ENCODE measurements at places on chromosomes 3 and 15.

GRCh38 chr3:138863776-138864113 lies 29.0 kb upstream of the PIK3CB start:
- no peak for DNase-seq

GRCh38 chr3:134364061-134364935 lies 9.9 kb downstream of the AMOTL2 start:
- DNase-seq: no peak

DNA sequence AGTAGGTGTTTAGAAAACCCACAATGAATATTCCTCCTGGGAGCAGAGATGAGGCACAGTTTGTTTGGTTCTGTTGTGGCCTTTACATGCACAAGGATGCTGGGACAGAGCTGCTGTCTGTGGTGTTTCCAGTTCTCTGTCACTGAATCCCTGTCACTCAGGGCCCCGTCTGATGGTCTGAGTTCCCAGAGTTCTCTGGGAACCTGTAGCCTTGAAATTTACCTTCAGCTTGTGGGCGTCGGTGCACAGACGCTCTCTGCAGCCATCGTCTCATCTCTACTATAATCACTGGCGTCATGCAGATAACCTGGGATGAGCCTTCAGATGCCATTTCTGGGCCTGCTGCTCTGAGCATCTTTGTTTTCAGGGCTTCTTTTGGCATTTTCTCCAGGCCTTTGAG lies 81.9 kb downstream of the LRRK1 start:
- DNase-seq: no peak

DNA sequence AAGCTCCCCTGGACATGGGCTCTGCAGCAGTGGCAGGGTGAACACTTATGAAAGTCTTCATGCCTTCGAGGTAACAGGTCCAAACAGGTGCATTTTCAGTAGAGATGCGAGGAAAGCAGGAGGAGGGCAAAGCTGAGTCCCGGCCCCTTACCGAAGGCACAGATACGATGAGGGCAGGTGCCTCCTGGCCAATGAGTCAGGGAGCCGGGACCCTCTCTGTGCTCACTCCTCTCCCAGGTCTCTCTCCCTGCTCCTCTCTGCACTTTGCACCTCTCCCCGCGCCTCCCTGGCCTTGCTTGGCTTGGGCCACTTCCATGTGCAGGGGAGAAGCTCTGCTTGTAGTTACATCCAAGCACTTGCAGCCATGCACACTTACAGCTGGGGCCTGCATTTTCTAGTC lies 187.1 kb downstream of the ATP10A start:
- no peak for DNase-seq

DNA sequence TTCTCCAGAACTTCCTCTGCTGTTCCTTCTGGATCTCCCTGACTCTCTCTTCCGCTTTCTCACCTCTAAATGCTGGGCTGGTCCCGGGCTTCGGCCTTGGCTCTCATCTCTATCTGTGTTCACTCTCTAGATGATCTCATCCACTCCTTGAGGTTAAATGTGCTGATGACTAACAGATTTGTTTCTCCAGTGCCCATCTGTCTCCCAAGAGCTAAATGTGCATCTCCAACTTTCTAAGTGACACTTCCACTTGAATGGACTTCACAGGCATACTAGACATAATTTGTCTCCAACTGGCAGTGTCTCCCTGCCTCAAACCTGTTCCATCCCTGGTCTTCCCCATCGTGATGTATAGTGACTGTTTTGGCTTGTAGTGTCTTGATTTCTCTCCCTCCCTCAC lies 95.3 kb downstream of the ITPR1 start:
- DNase-seq: no peak

- no peak for DNase-seq
Measured at GRCh38 chr15:58555162-58556027, 123.6 kb downstream of the LIPC start.

GRCh38 chr3:27357665-27358258 lies 11.4 kb downstream of the NEK10 start:
- DNase-seq: no peak

DNA sequence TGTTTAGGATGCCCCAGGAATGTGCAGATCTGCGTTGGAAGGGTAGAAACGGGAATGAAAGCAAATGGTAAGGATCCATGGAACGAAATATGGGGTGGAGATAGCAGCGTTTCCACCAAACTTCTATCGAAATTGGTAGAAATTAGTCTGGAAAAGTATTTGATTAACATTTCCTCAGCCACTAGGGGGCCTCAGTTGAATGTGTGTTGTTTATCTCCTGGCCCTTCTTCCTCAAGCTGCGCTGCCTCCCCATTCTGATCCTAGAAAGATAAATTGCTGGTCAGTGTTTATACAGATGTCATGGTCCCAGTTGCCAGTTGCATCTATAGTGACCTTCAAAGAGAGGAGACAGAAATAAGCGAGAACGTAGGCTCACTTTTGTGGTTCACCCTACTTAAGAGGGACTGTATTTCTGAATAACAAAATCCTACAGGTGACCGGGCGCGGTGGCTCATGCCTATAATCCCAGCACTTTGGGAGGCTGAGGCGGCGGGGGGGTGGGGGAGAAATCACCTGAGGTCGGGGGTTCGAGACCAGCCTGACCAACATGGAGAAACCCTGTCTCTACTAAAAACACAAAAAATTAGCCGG lies 457.1 kb downstream of the SQOR start:
- DNase-seq: no peak

- DNase-seq: no peak
Measured at GRCh38 chr15:98292442-98293240, 332.1 kb downstream of the ARRDC4 start.

DNA sequence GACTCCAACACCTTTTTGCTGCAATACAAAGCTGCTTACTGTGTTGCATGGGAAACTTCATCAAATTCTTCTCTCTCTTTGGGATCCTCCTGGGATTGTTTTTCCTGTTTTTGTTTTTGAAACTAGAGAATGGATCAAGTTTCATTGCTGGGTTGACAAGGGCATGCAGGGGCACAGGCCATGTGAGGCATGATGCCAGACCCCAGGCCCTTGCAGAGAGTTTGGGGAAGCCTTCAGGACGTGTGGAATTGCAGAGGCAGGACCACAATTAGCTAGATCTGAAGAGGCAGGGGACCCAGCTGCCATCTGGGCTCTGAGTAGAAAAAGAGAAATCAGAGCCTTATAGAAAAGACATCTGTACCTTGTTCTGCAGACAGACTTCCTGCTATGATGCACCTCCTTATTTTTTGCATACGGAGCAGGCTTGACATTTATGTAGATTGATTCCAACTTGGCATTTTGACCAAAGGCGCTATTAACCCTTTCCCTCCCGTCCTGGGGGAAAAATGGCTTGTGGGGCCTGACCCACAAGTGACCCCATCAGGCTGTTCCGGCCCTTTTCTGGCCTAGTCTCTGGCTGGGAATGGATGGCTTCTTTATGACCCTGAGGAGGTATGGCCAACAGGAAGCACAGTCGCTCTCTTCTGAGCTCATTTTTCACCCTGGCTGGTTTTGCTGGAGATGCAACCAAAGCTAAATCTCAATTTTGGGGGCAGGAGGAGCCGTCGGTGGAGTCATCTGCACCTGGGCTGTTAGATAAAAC lies 44.3 kb upstream of the CHRNB4 start:
- no peak for DNase-seq

- DNase-seq: no peak
Measured at GRCh38 chr15:74312445-74313007, 54.9 kb downstream of the CYP11A1 start.

DNA sequence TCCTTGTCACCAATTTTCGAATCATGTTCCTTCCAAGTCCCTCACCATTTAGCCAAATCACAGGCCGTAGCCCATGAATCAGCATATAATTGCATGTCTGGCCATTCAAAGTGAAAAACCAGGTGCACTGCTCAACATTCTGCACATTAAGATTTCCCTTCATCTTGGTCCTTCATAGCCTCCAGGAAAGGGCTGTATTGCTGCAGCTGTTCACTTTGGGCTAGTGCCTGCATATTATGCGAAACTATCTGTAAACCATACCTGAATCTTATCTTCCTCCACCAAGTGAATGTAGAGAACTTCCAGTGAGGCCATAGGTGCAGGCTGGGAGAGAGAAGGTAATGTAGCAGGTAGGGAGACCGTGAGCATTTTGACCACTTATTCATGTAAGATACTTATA lies 18.3 kb downstream of the CGGBP1 start:
- no peak for DNase-seq

DNA sequence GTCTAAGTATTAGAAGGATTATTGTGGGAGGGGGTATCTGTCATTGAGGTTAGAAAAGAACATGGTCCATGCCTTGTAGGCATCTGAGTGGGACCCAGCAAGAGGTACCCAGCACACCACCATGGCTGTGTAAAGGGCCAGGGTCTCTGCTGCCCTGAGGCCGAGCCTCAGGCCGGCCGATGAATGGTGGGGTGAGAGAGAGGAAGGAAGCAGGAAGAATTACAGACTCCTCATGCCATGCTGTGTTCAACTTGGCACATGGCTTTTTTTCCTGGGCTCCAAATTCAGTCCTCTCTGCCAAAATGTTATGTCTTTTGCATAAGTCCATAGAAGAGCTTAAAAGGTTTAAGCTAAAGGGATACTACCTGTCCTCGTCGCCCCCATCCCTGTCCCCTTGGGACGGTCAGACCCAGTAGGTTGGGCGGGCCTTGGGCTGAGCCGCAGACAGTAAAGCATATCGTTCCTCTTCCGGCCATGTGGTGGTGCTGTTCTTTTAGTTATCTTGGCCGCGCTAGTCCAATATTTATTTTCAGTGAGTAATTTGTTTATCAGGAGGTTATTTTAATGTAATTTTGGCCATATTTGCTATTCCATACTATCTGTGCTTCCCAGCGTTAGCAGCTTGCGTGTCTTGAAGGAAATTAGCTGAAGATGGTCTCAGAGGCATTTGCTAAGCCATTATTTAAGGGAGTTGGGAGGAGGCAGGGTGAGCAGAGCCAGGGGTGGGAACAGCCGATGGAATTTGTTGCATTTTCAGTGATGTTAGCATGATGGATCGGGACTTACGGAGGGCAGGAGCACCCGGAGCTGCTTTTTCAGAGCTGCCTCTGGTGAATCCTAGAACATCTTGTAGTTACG lies 152.4 kb downstream of the AGBL1 start:
- no peak for DNase-seq

GRCh38 chr3:133824961-133825485 lies 19.4 kb downstream of the SRPRB start:
- no peak for DNase-seq

GRCh38 chr3:128432971-128433836 lies 33.5 kb downstream of the DNAJB8 start:
- no peak for DNase-seq

- no peak for DNase-seq
Measured at GRCh38 chr15:68484696-68485400, 52.9 kb upstream of the ITGA11 start.

GRCh38 chr3:32140943-32141342 lies 34.5 kb downstream of the GPD1L start:
- DNase-seq: no peak

DNA sequence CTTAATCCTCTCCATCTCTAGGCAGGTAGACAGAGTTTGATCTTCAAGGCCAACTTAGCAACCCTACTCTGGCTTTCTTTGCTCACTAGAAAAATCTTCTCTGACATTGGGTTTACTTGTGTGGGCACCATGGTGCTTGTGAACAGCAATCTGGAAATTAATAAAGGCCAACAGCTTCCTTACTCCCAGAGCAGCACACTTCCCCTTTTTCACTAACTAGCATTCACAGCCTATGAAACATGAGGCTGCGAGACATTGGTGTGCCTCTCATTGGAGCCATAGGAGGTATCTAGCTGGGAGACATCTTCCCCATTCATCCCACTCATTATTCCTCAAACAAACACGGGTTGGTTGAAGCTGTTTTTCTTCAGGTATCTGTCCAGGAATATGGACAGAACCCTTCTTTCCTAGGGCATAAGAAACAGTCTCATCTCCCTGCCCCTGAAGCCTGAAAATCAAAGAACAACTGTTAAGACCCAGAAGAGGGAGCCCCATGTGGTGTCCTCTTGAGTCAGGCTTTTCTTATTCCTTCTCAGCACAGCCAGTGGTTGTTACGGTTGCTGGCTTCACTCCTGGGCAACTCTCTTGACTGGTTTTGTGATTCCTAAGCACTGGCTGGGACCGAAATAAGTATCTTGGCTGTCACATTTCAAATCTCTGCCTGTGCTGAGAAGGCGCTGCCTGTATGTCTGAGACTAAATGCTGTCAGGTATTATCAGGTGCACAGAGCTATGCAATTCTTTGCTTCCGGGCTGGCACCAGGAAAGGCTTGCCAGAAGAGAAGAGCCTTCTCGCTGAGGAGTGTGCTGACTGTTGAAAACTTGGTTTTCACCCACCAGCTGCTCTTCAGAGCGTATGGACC lies 194.4 kb downstream of the FEZF2 start:
- no peak for DNase-seq

- no peak for DNase-seq
Measured at GRCh38 chr3:68162644-68163043, 508.2 kb upstream of the SUCLG2 start.

All from stimulated activated CD8-positive, alpha-beta memory T cell treated with anti-CD3 and anti-CD28 coated beads, Interleukin-4, amount 100 ng/mL, for 1 hour (primary cell).